IMR-90 (cell line): ENCODE measurements at places on chromosomes 4 and X. TPM values are rescaled to one million over a fixed set of nuclear protein-coding genes. Genes with fewer than 3 reads are reported as not detected.

DAPP1 gene
- not detected in 2 replicates for total RNA-seq

ARAP2 gene
- total RNA-seq = 1.7 and 1.8 TPM in 2 replicates

DMP1 gene
- total RNA-seq = not detected in 2 replicates

- H3K27ac ChIP-seq = no peak overlapping the region
- no peak overlapping the region for H3K4me3 ChIP-seq
- no peak for DNase-seq
- H3K36me3 ChIP-seq = no peaks in the 10 kb centered on the region
- H3K4me1 ChIP-seq = peaks cover 5% of the 10 kb centered on the region
Observed at GRCh38 chr4:119118397-119118796, 17.2 kb upstream of the MYOZ2 start.

ADH1A gene
- total RNA-seq = not detected in 2 replicates

- no peaks in the 10 kb centered on the region for H3K27me3 ChIP-seq
- no peak for DNase-seq
- H3K4me3 ChIP-seq = no peak overlapping the region
- no peak overlapping the region for H3K27ac ChIP-seq
- H3K4me1 ChIP-seq = no peaks in the 10 kb centered on the region
Observed at GRCh38 chrX:117274965-117275364, 812.2 kb upstream of the CT83 start.

GRCh38 chr4:184420881-184421416, 53.4 kb downstream of the IRF2 start:
- no peak overlapping the region for H3K27ac ChIP-seq
- H3K27me3 ChIP-seq = no peaks in the 10 kb centered on the region
- H3K36me3 ChIP-seq = peaks cover 27% of the 10 kb centered on the region
- no peak overlapping the region for H3K4me3 ChIP-seq

GUCY1A1 gene
- 0.28 and 0.54 TPM in 2 replicates for total RNA-seq

FAM156B gene
- 15.6 and 17.9 TPM in 2 replicates for total RNA-seq

GRCh38 chrX:49192722-49193328, 6.7 kb upstream of the PRICKLE3 start:
- H3K4me3 ChIP-seq = no peak overlapping the region
- H3K36me3 ChIP-seq = no peaks in the 10 kb centered on the region
- DNase-seq = peak; percentile 25
- no peaks in the 10 kb centered on the region for H3K4me1 ChIP-seq

GPRASP1 gene
- total RNA-seq = 1.3 and 1.7 TPM in 2 replicates

MAGEA8 gene
- total RNA-seq = not detected in 2 replicates

ADH7 gene
- total RNA-seq = not detected in 2 replicates

USP17L26 gene
- total RNA-seq = not detected in 2 replicates

UGT2B10 gene
- not detected in 2 replicates for total RNA-seq

GRCh38 chr4:158094413-158095134, 78.3 kb downstream of the GASK1B start:
- H3K36me3 ChIP-seq = no peaks in the 10 kb centered on the region
- H3K4me3 ChIP-seq = no peak overlapping the region
- H3K27me3 ChIP-seq = no peaks in the 10 kb centered on the region
- peak; percentile 71 for DNase-seq

- H3K4me3 ChIP-seq = no peak overlapping the region
- no peaks in the 10 kb centered on the region for H3K27me3 ChIP-seq
- H3K4me1 ChIP-seq = no peaks in the 10 kb centered on the region
- no peak overlapping the region for H3K27ac ChIP-seq
- H3K36me3 ChIP-seq = no peaks in the 10 kb centered on the region
Observed at GRCh38 chrX:7568130-7568529, 274.8 kb upstream of the VCX start.

ARHGAP36 gene
- not detected in 2 replicates for total RNA-seq

DNA sequence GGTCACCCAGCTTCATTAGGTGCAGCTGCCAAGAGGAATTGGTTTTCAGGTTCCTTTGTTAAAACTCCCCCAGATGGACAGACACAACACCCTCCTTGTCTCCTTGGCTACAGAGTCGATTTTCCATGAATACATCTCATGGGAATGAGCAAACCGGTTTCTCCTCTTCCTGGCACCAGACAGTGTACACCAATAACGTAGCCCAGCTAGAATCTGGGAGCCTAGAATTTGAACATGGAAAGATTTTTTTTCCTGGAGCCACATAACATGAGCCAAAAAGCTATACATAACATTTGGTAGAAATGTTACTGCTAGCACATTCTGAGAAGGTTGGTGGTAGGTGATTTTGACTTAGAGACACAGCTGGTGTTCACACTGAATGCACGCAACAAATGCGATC, 62.9 kb upstream of the SLC34A2 start:
- no peaks in the 10 kb centered on the region for H3K4me1 ChIP-seq
- H3K4me3 ChIP-seq = no peak overlapping the region
- no peak overlapping the region for H3K27ac ChIP-seq
- no peaks in the 10 kb centered on the region; the same call in none of the 2 replicates for H3K27me3 ChIP-seq

GRCh38 chrX:20412871-20413486, 146.3 kb upstream of the RPS6KA3 start:
- peaks cover 2% of the 10 kb centered on the region; the same call in 1 of the 2 replicates for H3K4me1 ChIP-seq
- DNase-seq = no peak
- no peak overlapping the region for H3K27ac ChIP-seq
- H3K36me3 ChIP-seq = no peaks in the 10 kb centered on the region
- no peak overlapping the region for H3K4me3 ChIP-seq

SPACA5B gene
- total RNA-seq = not detected in 2 replicates

DNA sequence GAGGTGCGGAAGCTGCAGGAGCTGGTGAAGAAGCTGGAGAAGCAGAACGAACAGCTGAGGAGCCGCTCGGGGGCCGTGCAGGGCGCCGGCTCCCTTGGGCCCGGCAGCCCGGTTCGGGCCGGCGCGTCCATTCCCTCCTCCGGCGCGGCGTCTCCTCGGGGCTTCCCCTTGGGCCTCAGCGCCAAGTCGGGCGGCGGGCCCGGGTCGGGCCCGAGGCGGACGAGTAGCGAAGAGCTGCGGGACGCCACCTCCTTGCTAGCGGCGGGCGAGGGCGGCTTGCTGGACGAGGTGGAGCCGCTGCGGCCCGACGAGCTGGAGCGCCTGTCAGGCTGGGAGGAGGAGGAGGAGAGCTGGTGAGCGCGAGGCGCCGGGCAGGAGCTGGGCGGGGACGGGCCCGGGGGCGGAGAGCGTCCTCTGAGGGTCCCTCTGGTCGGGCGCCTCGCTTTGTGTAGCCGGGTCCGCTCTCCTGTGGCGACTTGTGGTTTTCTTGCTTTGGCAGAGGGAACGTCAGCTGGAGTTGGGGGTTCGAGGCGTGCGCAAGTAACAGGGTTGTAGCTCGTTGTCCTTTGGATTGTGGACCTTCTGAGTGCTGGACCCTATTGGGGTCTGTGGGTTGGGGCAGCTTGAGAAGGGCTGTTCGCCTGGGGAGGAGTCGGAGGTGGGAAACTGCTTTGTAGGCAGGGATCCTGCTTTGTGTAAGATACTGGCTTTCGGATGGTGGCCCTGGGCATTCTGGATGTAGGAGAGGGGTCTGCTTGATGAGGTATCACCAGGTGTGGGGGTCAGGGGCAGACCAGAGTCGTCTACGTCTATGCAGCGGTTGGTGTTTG, 662 bp downstream of the SLAIN2 start:
- no peaks in the 10 kb centered on the region for H3K27me3 ChIP-seq
- H3K36me3 ChIP-seq = no peaks in the 10 kb centered on the region
- H3K4me3 ChIP-seq = peak overlapping the region; percentile 90
- peak; percentile 28 for DNase-seq
- peaks cover 10% of the 10 kb centered on the region; the same call in 1 of the 2 replicates for H3K4me1 ChIP-seq
- peak overlapping the region; percentile 87 for H3K27ac ChIP-seq

- no peak for DNase-seq
- H3K4me1 ChIP-seq = no peaks in the 10 kb centered on the region
- H3K36me3 ChIP-seq = no peaks in the 10 kb centered on the region
Observed at GRCh38 chrX:154828016-154828408, 6.5 kb downstream of the SMIM9 start.

GRCh38 chrX:38679695-38680094, 118.4 kb downstream of the TSPAN7 start:
- no peaks in the 10 kb centered on the region for H3K4me1 ChIP-seq
- peaks cover 15% of the 10 kb centered on the region for H3K27me3 ChIP-seq
- H3K27ac ChIP-seq = no peak overlapping the region
- H3K36me3 ChIP-seq = no peaks in the 10 kb centered on the region
- H3K4me3 ChIP-seq = no peak overlapping the region

DNA sequence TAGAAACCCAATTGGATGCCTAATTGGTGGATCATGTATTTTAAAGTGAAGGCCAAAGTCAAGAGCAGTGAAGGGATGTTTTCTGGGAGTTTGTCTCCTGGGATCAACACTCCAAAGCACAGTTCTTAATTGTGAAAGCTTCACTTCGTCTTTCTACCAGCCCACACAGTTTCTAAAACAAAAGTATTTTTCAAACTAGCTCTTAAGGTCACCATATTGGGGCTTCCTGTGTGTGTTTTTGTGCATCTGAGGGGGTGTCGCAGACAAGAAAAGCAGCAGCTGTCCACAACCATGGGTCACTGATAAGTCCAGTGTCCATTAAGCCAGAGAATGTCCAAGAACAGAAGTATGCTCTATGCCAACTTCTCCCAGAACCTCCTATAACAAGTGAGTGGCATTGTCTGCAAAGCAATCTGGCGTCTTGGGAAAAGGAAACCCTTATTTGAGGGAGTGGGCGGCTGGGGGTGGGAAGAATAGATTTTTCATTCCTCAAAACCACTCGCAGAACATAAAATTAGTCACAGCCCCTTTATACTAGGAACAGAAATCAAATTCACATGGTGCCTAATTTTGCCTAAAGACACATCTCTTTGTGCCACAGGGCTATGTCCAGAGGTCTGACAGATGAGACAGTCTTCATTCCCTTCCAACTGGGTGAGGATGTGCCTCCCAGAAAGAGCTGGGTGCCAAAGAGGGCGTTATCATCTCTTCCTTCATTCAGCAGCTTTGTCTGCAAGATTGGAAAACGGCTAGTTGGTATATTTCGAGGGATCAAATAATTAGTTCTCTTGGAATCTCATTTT, 610.4 kb downstream of the BCOR start:
- H3K4me3 ChIP-seq = no peak overlapping the region
- no peaks in the 10 kb centered on the region for H3K36me3 ChIP-seq
- H3K27ac ChIP-seq = no peak overlapping the region
- no peaks in the 10 kb centered on the region for H3K4me1 ChIP-seq
- no peak for DNase-seq

DNA sequence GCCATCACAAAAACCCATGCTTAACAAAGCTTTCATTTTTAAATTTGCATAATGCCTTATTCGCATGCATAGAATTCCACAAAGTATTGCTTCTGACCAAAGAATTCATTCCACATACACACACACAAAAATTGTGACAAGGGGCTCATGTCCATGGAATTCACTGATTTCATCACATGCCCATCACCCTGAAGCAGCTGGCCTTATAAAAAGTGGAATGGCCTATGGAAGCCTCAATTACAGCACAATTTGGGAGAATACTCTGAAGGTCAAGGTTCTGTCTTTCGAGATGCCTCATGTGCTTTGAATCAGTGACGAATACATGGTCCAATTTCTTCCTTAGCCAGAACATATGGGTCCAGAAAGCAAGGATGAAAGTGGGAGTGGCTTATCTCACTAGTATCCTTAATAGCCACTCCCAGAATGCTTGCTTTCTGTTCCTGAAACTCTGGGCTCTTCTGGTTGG, 165.7 kb downstream of the KDR start:
- peaks cover 10% of the 10 kb centered on the region for H3K4me1 ChIP-seq
- peaks cover 6% of the 10 kb centered on the region for H3K27me3 ChIP-seq
- H3K27ac ChIP-seq = peak overlapping the region; percentile 94
- DNase-seq = peak; percentile 83

CCDC149 gene
- 7.0 and 8.3 TPM in 2 replicates for total RNA-seq

DNA sequence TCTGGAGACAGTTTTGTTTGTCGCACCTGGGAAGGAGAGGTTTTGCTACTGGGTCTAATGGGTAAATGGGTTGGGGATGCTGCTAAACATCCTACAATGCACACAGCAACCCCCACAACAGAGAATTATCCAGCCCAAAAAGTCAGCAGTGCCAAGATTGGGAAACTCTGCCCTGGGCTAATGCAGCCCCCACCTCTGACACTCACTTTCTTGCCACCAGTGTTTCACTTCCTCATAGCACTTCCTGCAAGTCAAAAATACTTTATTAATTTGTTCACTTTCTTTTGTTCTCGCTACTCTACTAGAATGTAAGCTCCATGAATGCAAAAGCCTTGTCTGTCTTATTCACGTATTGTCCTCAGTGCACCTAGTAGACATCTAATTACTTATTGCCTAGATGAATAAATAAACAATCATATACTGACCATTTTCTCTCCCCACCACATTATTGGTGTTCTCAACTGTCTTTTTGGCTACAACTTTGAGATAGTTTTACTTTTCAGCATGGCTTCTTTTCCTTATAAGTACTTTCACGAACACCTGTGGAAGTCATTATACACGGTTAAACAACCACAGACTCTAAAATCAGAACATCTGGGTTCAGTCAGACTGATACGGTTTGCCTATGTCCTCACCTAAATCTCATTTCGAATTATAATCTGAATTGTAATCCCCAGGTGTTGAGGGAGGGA, 82.0 kb upstream of the PITX2 start:
- no peak overlapping the region for H3K27ac ChIP-seq
- no peaks in the 10 kb centered on the region for H3K4me1 ChIP-seq
- no peaks in the 10 kb centered on the region for H3K36me3 ChIP-seq
- DNase-seq = no peak

SOX3 gene
- not detected in 2 replicates for total RNA-seq

DNA sequence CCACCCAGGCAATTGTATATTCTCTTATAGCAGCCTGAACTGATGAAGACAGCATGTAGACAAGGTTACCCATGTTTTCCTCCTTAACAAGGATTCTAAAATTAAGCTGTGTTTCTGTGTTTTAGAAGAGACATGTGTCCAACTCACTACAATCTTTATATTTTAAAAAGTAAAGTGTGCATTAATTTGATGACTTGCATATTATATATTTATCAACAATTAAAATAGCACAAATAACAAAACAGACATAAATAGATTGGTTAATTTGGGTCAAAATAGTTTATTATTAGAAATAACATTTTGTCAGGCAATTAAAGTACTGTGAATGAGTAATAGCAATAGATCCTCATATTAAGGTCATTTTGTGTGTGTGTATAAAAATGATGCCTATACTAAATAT, 357.1 kb downstream of the PDGFC start:
- H3K36me3 ChIP-seq = no peaks in the 10 kb centered on the region
- peaks cover 2% of the 10 kb centered on the region; the same call in 1 of the 2 replicates for H3K4me1 ChIP-seq

DNA sequence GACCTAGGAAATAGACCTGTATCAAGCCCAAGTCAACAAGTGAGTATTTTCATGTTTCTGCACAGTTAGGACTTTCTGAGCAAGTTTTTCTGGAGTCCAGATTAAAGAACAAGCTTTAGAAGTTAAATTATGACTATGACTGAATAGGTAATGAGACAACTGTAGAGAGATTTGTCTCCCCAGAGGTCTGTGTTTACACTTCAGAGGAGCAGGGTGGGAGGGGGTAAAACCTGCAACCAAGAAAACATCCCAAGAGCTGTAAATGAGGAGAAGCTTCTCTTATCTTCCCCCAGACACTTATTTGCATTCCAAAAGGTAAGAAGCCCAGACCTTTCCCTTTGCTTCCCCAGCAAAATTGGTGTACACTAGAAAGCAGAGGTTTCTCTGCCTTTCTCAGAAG, 22.1 kb upstream of the CEP135 start:
- no peak for DNase-seq
- no peaks in the 10 kb centered on the region for H3K27me3 ChIP-seq
- peaks cover 3% of the 10 kb centered on the region; the same call in 1 of the 2 replicates for H3K4me1 ChIP-seq
- no peaks in the 10 kb centered on the region for H3K36me3 ChIP-seq
- H3K27ac ChIP-seq = no peak overlapping the region
- no peak overlapping the region for H3K4me3 ChIP-seq
